ENCODE measurements at places on chromosomes 3 and 15. TPM values are rescaled to one million over a fixed set of nuclear protein-coding genes. Genes with fewer than 3 reads are reported as not detected.

The UBA7 gene
- 52.3 TPM for total RNA-seq

The SPATA12 gene
- not detected for total RNA-seq

The IGDCC3 gene
- not detected for total RNA-seq

The DZIP1L gene
- total RNA-seq = 25.2 TPM

Measured in smooth muscle cell of the umbilical artery (primary cell).